Cardiac septum (tissue), 1 donor: ENCODE measurements at places on chromosomes 6 and 20. TPM values are rescaled to one million over a fixed set of nuclear protein-coding genes. Genes with fewer than 3 reads are reported as not detected.

BTN1A1 gene
- not detected for total RNA-seq

PNPLA1 gene
- total RNA-seq: not detected

GRCh38 chr20:22052025-22052650, 346.7 kb downstream of the PAX1 start:
- no peak for DNase-seq

GRCh38 chr6:41975276-41975675, 33.7 kb upstream of the CCND3 start:
- no peak for DNase-seq
